ENCODE measurements at places on chromosomes 7 and 10. TPM values are rescaled to one million over a fixed set of nuclear protein-coding genes. Genes with fewer than 3 reads are reported as not detected.

LRRC61 gene
- total RNA-seq: 10.3 TPM

GRM3 gene
- 1.4 TPM for total RNA-seq

EBLN1 gene
- not detected for total RNA-seq

KAT6B gene
- total RNA-seq: 49.9 TPM

- no peak for DNase-seq
- H3K4me1 ChIP-seq: peaks cover 80% of the 10 kb centered on the region
- no peaks in the 10 kb centered on the region for H3K36me3 ChIP-seq
- H3K27me3 ChIP-seq: no peaks in the 10 kb centered on the region
- no peak overlapping the region for H3K27ac ChIP-seq
- H3K4me3 ChIP-seq: no peak overlapping the region
Observed at GRCh38 chr10:34711500-34711899, 103.6 kb downstream of the PARD3 start.

DNA sequence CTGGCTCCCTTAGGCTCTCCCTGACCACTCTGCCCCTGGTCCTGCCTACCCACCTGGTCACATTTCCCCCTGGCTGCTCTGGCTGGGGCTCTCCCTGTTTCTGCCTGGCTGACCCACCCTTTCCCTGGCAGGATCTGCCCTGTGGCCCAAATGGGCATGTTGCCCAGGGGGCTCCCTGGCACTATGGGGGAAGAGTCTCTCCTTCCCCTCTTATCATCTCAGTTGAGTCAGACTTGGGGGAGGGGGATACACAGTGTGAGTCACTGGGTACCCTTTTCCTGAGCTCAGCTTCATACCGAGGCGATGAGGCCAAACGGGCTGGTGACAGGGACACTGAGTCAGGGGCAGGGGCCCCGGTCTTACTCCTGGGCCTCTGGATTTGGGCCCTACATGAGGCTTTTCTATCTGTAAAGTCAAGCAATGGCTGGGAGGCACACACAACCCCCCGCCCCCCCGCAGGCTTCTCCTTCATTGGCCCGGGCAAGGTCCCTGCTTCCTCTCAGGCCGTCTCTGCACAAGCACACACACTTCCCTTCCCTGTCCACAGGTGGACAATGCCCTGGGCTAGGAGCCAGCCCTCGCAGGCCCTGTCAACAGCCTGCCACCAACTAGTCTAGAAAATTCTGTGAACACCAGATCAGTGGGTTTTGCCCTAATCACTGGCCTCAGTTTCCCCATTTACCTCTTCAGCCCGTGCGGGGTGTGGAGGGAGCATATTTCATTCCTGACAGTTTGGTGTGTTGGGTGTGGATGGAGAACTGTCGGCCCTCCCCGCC is 627 bp upstream of the FLNC start:
- peaks cover 70% of the 10 kb centered on the region for H3K4me1 ChIP-seq
- H3K27ac ChIP-seq: peak overlapping the region; percentile 99
- H3K4me3 ChIP-seq: peak overlapping the region; percentile 66
- H3K36me3 ChIP-seq: no peaks in the 10 kb centered on the region

DNA sequence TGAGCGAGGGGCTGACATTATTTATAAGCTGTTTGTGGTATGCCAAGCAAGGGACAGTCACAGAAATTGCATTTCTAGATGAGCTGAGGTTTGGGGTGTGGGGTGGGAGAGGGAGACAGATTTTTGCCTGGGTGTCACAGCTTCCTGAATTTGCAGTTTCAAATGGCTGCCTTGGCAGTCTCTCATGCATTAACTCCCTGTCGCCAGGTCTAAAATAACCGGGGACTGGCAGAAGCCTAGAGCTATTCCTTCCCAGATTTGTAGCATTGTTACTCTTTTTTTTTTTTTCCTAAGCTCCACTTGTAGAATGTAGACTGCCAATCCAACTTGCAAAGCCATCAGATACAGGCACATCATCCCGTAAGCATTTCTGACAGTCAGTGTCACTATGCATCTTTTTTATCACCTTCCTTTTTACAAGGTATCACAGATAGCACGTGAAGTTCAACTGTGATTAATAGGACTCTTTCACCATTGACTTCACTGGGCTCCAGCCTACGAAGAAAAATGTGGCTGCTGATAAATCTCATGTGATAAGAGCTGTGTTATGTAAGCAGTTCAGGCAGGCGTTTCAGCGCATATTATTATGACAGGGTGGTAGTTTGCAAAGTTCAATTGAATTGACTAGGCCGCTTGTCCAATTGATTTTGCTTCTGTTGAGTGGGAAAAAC is 130.7 kb upstream of the CELF2 start:
- H3K27ac ChIP-seq: no peak overlapping the region
- no peak overlapping the region for H3K4me3 ChIP-seq
- no peak for DNase-seq
- no peaks in the 10 kb centered on the region for H3K27me3 ChIP-seq
- peaks cover 7% of the 10 kb centered on the region for H3K4me1 ChIP-seq
- H3K36me3 ChIP-seq: no peaks in the 10 kb centered on the region

DNA sequence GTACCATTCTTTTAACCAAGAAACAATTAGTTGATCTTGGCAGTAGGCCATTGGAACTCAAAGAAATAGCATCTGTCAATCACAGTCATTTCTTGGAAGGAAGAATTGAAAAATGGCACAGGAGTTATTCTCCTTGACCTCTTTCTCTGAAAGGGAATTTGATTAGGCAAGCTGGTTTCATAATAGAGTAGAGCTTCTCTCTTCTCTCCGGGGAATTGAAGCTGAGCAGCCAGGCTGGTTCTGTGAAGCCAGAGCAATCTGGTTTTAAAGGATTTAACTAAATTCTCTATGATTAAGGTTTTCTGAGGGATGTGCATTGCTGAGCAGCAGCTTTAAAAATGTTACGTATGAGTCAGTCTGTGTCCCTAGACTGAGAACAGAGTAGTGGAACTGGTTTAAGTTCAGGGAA is 70.2 kb downstream of the AHCYL2 start:
- no peaks in the 10 kb centered on the region for H3K36me3 ChIP-seq
- no peak overlapping the region for H3K4me3 ChIP-seq

- no peak overlapping the region for H3K27ac ChIP-seq
- H3K27me3 ChIP-seq: no peaks in the 10 kb centered on the region
- H3K4me3 ChIP-seq: no peak overlapping the region
- no peaks in the 10 kb centered on the region for H3K36me3 ChIP-seq
Observed at GRCh38 chr7:106590209-106590816, 70.6 kb downstream of the CCDC71L start.

DNA sequence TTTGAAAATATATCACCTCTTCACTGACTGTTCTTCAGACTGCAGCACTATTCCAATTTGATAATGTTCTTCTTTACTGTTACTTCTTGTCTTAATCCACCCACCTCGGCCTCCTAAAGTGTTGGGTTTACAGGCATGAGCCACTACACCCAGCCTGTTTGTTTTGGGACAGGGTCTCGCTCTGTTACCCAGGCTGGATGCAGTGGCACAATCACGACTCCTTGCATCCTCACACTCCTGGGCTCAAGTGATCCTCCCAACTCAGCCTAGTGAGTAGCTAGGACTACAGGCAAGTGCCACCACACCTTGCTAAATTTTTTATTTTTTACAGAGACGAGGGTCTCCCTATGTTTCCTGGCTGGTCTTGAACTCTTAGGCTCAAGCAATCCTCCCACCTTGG is 77.9 kb downstream of the NDUFB2 start:
- H3K36me3 ChIP-seq: peaks cover 3% of the 10 kb centered on the region
- no peak overlapping the region for H3K27ac ChIP-seq
- DNase-seq: no peak
- H3K4me1 ChIP-seq: no peaks in the 10 kb centered on the region
- H3K27me3 ChIP-seq: no peaks in the 10 kb centered on the region
- no peak overlapping the region for H3K4me3 ChIP-seq

GRCh38 chr10:35166607-35167006 is 40.0 kb downstream of the CREM start:
- DNase-seq: no peak
- H3K27me3 ChIP-seq: no peaks in the 10 kb centered on the region
- no peaks in the 10 kb centered on the region for H3K36me3 ChIP-seq
- H3K4me1 ChIP-seq: no peaks in the 10 kb centered on the region

DNA sequence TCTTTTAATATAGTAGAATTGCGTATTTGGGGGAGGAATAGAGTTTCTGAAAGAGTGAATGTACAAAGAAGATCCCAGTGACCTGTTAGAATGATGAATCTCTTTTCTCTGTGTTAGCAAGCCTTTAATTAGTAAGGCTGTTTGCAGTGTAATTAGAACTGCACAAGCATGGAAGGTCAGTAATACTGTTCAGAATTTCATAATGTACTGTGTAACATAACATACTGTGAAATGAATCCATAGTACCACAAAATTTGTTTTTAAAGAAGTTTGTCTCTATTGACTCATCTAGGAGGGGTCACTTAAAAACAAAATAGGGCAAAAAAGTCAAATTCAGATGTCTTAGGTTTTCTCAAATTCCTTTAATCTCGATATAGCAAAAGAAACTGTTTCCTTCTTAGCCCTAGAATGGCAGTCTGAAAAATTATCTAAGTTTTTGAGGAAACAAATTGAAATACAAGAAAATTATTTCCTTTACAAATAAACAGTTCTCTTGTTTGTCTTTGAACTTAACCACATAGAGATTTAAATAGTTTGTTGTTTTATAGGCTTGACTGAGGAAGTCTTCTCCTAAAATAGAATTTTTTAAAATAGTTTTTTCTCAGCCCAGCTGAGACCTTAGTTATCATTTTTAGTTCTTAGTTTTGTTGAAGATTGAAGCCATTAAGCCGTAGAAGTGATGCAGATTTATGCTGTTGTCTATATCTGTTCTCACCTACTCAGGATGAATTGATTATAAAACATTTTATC is 12.5 kb downstream of the ADK start:
- H3K4me3 ChIP-seq: no peak overlapping the region
- DNase-seq: no peak
- H3K4me1 ChIP-seq: no peaks in the 10 kb centered on the region
- no peaks in the 10 kb centered on the region for H3K36me3 ChIP-seq
- H3K27me3 ChIP-seq: no peaks in the 10 kb centered on the region

DNA sequence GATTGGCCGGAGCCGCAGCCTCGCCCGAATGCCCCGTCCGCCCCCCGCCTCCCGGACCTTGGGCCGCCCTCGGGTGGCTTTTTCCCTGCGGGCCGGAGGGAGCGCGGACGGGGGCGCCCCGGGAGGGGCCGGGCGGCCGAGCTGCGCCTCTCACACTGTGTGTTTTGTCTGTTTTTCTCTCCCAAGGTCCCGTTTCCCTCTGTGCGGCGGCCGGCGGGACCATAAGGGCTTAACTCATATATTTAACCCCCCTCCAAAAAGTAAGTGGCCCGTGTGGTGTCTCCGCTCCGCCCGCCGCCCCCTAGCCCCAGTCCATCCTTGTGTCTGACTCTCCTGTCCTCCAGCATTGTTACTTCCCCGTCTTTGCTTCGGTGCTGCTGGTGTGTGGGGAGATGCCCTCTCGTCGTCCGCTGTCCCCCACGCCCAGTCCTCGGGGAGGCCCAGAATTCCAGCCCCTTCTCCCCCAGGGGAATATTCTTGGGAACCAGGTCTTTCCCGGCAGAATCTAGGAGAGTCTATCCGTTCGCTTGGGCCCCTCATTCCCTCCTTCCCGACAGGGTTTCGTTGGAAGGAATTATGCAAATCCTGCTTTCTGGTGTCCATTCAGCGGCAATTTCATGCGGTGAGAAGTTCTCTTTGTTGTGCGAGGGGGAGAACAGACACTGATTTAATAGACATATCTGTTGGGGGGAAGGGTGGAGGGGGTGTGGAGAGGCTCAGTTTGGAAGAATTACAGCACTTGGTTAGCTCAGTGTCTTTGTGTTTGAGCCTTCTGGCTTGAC is 1.3 kb downstream of the LCOR start:
- DNase-seq: peak; percentile 72
- H3K27ac ChIP-seq: peak overlapping the region; percentile 96
- H3K4me1 ChIP-seq: peaks cover 45% of the 10 kb centered on the region

DNA sequence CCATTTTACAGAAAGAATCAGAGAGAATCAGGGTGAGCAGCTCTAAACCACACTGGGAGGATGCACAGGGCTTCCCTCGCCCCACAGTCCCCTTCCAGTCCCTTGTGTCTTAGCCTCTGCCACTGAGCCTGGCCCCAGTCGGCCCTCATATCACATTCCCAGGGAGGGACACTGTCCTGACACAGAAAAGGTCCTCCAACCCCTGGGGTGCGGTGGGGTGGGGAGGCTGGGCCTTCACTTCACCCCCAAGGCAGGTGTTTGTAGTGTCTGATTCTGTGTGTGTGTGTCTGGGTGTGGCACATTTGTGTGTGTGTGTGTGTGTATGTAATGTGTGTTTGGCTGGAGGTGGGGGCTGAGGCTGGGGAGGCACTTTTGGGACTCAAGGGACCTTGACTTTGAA is 1.8 kb upstream of the KCP start:
- H3K27ac ChIP-seq: no peak overlapping the region
- no peaks in the 10 kb centered on the region for H3K36me3 ChIP-seq
- H3K4me1 ChIP-seq: peaks cover 29% of the 10 kb centered on the region

- H3K4me1 ChIP-seq: no peaks in the 10 kb centered on the region
- H3K36me3 ChIP-seq: no peaks in the 10 kb centered on the region
- H3K27ac ChIP-seq: no peak overlapping the region
- no peak overlapping the region for H3K4me3 ChIP-seq
- H3K27me3 ChIP-seq: no peaks in the 10 kb centered on the region
Observed at GRCh38 chr7:3188946-3189345, 112.1 kb upstream of the SDK1 start.

GRCh38 chr10:70967591-70968587 is 79.5 kb upstream of the PCBD1 start:
- no peaks in the 10 kb centered on the region for H3K36me3 ChIP-seq
- H3K27ac ChIP-seq: no peak overlapping the region
- H3K27me3 ChIP-seq: no peaks in the 10 kb centered on the region
- no peak overlapping the region for H3K4me3 ChIP-seq
- DNase-seq: no peak

- H3K27me3 ChIP-seq: no peaks in the 10 kb centered on the region
- no peaks in the 10 kb centered on the region for H3K4me1 ChIP-seq
- no peak for DNase-seq
Observed at GRCh38 chr10:131363416-131363815, 51.9 kb upstream of the TCERG1L start.

DNA sequence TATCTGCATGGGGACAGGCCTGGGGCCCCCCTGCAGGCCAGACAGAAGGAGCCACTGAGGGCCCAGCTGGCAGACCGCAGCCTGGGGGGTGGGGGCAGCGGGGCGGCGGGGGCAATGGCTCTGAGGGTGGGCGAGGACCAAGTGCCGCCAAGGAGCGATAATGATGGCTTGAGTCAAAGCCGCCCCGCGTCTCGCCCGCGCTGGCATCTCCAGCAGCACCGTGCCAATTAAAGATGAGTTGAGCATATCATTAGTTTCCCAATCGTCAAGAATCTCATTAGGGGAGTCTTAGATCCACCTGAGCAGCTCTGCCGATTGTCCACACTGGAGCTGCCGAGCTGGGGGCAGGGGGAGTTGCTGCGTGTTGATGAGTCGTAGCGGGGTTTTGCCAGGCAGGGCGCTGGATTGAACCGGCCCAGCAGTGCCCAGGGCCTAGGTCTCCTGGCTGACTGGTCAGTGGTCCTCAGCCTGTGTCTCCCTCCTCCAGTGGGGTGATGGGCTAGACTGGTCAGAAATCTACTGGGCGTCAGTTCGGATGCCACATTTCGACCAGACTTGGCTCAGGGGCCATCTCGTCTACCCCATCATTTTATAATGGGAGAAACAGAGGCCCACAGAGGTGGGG is 41.0 kb upstream of the PSMG3 start:
- H3K4me1 ChIP-seq: no peaks in the 10 kb centered on the region
- peaks cover 9% of the 10 kb centered on the region for H3K27me3 ChIP-seq
- no peaks in the 10 kb centered on the region for H3K36me3 ChIP-seq
- no peak for DNase-seq
- H3K4me3 ChIP-seq: no peak overlapping the region
